ENCODE measurements at places on chromosomes 6 and 20. TPM values are rescaled to one million over a fixed set of nuclear protein-coding genes. Genes with fewer than 3 reads are reported as not detected.

- DNase-seq = no peak
Measured at GRCh38 chr6:135230711-135231468, 49.8 kb downstream of the MYB start.

Gene SLCO4A1
- 1.6 TPM for total RNA-seq

Gene SLC16A10
- 37.9 TPM for total RNA-seq

DNA sequence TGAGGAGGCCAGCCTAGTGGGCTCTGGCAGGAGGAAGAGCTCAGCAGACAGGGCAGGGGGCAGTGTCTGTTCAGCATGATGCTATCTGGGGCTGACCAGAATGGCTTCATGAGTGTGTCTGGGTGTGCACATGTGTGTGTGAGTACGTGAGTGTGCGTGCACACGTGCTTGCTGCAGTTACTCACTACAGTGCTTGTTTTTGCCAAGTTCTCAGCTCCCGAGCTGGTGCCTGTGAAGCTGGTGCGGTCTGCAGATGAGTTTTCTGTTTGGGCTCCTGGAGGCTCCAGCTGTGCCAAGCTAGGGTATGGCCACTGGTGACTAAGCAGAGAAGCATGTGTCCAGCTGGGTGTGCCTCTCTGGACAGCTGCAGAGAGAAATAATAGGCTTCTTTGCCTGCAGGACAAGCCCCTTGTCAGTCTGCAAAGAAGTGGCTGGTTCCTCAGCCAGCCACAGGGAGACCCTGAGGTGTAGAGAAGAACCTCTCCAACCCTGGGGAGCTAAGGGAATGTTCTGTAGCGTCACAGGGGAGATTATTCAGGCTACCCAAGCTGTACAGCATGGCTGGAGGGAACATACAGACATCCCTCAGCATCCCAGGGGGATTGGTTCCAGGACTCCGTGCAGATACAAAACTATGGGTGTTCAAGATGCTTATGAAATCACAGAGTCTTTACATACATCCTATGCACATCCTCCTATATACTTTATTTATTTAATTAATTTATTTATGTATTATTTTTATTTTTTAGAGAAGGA is 40.2 kb upstream of the FAM50B start:
- no peak for DNase-seq

Gene EYA4
- 0.08 TPM for total RNA-seq

Gene SPEF1
- total RNA-seq = 0.53 TPM

DNA sequence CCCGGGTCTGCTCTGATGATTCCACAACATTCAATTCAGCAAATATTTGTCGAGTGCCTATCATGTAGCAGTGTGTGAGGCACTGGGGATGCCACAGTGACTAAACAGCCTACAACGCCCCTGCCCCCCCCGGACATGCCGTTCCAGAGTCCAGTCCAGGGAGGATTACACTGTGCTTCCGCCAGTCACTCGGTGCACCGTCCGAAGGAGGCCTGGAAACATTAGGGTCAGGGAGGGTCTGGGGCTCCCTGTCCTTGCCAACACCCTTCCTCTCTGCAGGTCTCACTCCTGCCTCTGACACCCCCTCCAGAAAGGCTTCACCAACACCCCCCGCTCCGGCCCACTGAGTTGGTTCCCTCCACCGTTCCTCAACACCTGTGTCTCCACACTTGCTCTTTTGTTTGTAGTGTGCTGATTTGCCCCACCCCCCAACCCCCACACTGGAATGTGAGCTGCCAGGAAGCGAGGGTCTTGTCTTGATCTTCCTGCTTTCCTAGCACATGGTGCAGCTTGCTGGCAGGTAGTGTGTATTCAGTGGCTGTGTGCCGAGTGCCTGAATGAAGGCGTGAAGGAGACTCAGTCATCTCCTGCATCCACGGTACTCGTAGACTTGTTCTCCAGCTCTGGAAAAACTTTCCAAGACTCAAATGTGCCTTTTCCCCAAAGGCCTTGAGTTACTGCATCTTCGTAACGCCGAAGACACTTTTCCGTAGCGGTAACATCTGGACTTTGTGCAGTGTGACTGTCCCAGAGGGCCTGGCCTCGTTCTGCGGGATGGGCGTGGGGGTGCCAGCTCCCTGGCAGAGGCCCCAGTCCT is 150.4 kb downstream of the ZDHHC14 start:
- no peak for DNase-seq

DNA sequence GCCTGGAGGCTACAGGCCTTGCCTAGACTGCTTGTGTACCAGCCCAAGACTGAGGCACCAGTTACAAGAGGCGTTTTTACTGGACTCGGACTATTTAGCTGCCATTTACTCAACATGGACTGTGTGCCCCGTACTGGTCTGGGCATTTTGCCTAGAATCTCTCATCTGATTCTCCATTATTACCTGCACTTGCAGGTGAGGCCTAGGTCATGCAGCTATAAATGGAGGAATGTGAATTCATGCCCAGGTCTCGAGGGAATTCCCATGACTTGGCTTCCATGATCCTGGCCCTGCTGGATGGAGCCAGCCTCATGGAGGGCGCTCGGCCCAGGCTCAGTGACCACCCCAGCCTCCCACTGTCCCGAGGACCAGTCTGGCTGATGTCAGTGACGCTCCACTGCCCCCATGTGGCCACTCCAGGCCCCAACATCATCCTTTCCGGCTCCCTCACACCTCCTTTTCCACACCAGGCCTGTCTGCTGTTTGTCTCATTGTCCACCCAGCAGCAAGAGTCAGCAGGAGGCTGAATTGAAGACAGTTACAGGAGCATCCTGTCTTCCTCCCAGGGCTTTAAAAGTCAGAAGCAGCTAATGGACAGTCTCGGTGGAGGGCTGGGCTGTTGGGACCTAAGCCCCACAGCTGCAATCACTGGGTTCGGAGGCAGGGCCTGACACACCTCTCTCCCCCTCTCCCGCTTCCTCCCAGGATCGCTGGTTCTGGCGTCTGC is 8.7 kb downstream of the MMP24OS start:
- peak; percentile 65 for DNase-seq

Gene SGK2
- 20.0 TPM for total RNA-seq

GRCh38 chr6:32252331-32253009 is 28.6 kb upstream of the NOTCH4 start:
- DNase-seq = no peak

GRCh38 chr6:36380166-36380565 is 7.3 kb downstream of the ETV7 start:
- no peak for DNase-seq
